Activated CD4-positive, alpha-beta T cell treated with anti-CD3 and anti-CD28 coated beads, Interleukin-2, amount 50 U/mL, for 24 hours (primary cell): ENCODE measurements at places on chromosomes 5 and 9.

DNA sequence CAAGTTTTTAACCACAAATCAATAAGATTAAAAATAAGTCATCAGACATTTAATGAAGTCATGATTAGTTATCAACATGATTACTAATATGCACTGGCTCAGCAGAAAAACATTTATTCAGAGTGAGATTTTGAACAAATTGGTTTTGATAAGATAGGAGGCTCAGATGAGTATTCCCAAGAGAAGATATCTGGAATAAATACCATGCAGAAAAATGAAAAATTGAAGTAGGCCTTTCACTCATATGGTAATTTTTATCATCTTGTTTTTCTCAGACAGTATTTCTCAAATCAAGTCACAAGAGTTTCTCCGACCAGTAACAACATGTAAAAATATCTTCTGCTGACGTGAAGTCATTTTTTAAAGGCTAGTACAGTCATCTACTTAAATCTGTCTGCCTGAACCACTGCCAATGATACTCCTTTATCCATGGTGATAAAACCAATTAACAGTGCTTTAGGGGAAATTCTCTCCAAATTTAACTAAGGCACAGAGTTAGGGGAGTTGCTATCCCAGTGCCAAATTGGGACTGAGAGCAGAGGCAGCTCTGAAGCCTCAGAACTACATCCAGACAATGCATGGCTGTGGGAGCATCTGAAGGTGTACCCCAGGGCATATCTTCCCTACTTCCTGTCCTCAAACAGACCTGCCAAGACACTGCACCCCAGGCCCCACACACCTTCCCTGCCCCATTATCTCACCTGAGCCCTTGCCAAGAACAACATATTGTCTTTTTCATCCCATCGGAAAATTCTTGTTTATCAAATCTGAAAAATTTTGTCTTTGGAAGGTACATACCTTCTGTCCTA, 105.5 kb upstream of the TSLP start:
- DNase-seq, result no peak

DNA sequence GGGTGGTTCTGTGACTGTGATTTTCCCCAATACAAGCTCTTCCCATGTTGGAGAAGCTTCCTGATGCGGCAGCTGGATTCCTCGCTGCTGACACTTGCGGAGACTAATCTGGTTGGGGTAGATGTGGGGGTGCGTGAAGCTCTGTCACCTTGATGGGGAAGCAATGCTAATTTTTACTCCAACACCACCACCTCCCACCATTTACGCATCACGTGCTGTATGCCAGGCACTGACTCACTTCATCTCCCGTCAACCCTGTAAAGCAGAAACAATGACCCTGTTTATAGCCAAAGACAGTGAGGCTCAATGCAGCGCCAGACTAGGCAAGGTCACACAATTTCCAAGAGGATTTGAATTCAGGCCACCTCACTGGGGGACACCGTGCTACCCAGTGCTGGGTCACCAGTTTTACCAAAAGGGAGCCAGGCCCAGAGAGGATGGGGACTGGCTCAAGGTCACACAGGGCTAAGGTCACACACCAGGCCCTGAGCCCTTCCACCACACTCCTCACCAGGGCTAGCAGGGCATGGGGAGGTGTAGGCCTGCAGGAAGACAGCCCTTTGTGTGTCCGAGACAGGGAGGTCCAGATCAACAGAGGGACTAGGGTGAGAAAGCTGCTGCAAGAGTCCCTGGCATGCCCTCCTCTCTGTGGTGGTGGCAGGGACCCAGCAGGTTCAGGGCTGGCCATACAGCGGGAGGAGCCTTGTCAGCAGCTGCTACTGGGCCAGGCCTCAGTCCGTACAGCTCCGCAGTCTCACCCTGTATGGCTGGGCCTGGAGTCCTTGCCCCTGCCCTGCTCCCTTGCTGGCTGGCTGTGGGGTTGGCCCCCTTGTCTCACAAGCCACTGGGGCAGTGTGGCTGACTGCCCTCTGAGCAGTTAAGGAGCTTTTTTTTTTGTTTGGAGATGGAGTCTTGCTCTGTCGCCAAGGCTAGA, 3.3 kb downstream of the STKLD1 start:
- no peak for DNase-seq

- no peak for DNase-seq
Observed at GRCh38 chr5:142982821-142983200, 212.6 kb downstream of the ARHGAP26 start.

DNA sequence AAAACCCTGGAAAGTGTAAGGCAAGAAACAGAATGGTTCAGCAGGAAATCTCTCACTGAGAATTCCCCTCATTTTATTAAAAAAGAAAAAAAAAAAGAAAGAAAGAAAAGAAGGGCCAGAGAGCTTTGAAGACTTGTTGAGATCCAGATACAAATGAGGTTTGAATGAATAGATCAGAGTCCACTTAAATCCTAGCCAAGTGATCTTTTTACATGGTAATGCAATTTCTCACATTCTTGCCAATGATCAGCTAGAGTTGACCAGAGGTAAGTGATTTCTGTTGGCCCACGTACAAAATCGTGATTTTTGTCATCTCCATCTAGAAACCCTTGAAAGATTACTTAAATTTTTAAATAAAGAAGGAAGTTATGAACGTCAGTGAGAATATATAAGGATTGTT, 261.5 kb upstream of the PCSK5 start:
- DNase-seq, result no peak

GRCh38 chr5:132193165-132193694, 34.4 kb downstream of the P4HA2 start:
- no peak for DNase-seq

GRCh38 chr5:64691291-64691690, 988 bp downstream of the SHISAL2B start:
- DNase-seq, result no peak

DNA sequence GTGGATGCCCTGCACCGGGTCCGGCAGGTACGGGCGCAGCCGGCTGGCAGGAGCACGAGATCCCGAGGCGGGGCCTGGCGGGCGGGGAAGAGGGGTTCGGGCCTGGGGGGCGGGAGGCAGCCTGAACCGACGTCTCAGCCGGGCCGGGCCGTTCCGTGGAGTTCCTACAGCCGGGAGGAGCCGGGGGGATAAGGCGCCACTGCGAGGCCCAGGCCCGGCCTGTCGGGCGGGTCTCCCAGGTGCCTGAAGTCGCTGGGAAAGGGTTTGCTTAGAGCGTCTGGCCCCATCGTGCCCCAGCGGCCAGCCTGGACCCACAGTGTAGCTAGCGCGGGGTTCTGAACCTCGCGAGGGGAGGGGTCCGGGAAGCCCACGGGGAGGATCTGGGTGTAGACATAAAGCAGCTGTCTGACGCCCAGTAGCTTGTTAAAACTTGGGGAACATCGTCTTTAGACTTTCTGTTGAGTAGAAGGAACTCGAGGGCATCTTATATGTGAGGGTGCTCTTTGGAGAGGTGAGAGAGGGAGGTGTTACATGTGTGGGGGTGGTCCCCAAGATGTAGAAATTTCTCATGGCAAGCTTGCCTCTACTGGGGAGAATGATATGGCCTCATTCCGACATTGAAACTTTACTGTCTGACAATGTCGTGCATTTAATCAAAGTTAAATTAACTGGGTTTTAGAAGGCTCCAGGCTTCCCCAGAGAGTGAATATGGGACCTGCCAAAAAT, 524 bp downstream of the FUBP3 start:
- no peak for DNase-seq

- no peak for DNase-seq
Observed at GRCh38 chr9:98456156-98456613, 200.7 kb upstream of the TBC1D2 start.

DNA sequence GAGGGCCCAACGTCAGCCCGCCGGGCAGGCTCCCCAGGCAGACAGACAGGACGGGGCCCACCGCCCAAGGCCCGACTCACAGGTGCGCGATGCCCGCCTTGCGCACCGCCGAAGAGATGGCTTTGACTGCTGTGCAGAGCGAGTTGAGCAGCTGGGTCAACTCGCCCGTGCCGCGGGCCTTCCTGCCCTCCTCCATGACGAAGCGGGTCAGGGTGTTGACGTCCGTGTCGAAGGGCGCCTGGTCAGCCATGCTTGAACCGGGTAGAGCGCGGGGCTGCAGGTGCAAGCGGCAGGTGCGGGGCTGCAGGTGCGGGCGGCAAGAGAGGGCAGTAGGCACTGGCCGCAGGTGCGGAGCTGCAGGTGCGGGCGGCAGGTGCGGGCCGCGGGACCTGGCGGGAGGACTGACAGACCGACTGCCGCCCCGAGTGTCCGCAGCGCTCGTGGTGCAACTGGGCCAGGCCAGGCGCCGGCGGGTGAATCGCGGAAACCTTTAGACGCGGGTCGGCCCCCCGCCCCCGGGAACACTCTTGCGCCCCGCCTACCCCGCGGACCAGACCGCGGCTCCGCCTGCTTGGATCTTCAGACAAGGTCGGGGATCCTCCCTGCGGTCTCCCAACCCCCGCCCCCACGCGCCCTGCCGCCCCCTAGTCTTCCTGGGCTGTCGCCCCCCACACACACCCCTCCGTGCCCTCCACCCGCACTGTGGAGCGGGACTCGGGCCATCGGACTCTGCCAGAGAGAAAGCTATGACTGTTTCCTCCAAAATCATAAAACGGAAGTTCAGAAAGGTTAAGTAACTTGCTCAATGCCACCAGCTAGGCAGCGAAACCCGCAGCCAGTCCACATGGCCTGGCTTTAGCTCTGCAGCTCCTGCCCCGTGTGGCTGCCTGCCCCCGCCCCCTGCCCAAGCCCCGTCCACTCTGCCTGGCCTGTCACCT, at the start of gene FBP1:
Gene FBP1 (minus strand): TSS at position 458 of the 938 bp plus-strand sequence. CDS start 208 bp downstream, at position 250.
- no peak for DNase-seq

DNA sequence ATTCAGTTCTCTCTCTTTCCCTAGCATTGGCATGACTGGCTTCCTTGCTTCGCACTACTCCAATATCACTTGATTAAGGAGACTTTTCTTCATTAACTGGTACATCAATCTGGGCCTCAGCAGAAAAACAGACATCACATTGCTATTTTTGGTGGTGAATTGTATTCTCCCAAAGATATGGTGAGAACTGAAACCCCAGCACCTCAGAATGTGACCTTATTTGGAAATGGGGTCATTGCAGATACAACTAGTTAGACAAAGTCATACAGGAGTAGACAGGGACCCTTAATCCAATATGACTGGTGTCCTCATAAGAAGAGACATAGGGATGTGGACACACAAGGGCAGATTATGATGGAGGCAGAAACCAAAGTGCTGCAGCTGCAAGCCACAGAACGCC, 7.5 kb upstream of the RAD23B start:
- DNase-seq, result no peak

- DNase-seq, result no peak
Observed at GRCh38 chr9:15640121-15640520, 87.3 kb downstream of the CCDC171 start.

DNA sequence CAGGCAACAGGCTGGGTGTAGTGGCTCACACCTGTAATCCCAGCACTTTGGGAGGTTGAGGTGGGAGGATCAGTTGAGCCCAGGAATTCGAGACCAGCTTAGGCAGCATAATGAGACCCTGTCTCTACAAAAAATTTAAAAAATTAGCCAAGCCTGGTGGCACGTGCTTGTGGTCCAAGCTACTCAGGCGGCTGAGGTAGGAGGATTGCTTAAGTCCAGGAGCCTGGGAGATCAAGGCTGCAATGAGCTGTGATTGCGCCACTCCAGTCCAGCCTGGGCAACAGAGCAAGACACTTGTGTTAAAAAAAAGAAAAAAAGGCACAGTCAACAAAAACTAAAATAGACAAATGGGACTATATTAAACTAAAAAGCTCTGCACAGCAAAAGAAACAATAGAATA, 29.3 kb downstream of the ATP6V0E1 start:
- DNase-seq, result no peak

DNA sequence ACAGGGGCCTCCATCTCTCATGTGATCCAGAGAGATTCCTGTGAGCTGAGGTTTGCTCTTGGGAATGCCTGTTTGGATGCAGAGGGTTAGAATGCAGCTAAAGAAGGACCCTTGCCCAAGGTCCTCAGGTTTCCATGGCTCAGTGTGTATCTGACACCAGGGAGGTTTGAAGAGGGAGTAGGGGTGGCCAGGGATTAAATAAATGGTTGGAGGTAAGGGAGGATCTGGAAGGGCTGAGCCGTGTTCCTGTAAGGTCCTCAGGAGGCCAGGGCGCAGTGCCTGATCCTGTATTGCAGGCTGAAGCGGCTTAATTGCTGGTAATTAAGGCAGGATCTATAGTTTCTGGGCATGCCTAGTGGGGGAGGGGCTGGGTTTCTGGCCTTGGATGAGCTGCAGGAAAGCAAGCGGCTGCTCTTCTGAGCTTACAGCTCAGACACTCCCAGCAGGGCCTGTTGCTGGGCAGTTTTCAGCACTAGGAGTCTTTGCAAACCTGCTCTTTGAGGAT, 41.5 kb upstream of the MAP1B start:
- no peak for DNase-seq

DNA sequence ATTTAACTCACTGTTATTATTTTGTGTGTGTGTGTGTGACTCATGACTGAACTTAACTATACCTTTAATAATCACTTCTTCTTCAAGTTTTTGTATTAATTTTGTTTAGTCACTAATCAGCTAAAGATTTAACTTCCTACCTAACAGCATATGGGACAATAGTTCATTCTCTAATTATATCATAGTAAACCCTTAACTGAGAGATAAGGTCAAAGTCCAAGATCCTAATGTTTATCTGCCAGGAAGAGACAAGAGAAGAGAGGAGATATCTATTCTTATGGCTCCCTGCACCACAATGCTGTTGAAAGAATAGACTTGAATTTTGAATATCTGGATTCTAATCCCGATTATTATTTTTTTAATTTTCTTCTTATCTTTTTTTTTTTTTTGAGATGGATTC, 28.1 kb downstream of the FREM1 start:
- DNase-seq, result no peak
